ENCODE measurements at places on chromosomes 7 and 10.
A peak's percentile ranks its signal among the peaks of the same experiment; 100 is the strongest.

GRCh38 chr10:22997096-22997495, 69.2 kb downstream of the ARMC3 start:
- DNase-seq, result no peak

DNA sequence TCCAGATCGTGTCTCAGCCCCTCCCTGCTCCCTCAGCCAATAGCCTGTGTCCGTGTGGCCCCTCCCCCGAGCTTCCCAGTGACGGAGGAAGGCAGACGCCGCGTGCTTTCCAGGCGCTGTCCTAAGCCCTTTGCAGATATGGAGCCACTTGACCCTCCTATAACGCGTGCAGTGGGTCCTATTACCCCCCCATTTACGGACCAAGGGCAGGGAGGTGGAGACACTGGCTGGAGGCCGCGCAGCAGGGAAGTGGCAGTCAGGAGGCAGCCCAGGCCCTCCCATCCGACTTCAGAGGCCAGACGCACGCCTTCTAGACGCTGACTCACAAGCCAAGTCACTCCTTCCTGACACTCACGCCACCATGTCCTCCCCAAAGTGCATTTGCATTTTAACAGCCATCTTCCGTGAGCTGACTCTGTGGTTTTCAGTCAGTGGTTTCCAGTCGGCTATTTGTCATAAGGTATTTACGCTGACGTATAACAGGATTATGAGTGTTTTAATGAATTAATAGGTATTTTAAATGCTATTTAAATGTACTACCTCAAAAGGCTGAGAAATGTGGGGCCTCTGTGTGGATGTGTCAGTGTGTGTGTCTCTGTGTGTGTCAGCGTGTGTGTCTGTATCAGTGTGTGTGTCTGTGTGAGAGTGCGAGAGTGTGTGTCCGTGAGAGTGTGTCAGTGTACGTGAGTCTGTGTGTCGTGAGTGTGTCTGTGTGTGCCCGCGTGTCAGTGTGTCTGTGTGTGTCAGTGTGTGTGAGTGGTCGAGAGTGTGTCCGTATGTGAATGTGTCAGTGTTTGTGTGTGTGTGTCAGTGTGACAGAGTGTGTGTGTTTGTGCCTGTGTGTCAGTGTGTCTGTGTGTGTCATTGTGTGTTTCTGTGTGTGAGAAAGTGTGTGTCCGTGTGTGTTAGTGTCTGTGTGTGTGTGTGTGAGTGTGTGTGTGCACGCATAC, 92.0 kb upstream of the INSIG1 start:
- DNase-seq, result peak; percentile 80

GRCh38 chr7:134750083-134751062, 29.1 kb upstream of the CALD1 start:
- no peak for DNase-seq

DNA sequence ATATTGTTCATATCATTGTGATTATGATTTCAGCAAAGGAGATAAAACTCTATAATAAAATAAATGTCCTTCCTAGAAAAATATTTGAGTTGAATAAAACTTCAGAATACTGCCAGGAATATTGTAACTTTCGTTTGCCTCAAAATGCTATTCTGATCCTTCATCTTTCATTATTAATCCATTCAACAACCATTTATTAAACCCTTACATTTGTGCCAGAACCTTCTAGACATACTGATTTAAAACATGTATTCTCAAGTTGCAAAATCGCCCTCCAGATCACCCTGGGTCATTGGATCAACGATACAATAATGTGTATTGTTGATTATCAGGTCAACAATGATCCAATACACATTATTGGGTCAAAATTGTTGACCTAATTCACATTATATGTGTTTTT, 759.8 kb downstream of the CNTNAP2 start:
- peak; percentile 11 for DNase-seq

- no peak for DNase-seq
These were observed 40.5 kb downstream of the ITIH5 start for GRCh38 chr10:7626283-7626682.

DNA sequence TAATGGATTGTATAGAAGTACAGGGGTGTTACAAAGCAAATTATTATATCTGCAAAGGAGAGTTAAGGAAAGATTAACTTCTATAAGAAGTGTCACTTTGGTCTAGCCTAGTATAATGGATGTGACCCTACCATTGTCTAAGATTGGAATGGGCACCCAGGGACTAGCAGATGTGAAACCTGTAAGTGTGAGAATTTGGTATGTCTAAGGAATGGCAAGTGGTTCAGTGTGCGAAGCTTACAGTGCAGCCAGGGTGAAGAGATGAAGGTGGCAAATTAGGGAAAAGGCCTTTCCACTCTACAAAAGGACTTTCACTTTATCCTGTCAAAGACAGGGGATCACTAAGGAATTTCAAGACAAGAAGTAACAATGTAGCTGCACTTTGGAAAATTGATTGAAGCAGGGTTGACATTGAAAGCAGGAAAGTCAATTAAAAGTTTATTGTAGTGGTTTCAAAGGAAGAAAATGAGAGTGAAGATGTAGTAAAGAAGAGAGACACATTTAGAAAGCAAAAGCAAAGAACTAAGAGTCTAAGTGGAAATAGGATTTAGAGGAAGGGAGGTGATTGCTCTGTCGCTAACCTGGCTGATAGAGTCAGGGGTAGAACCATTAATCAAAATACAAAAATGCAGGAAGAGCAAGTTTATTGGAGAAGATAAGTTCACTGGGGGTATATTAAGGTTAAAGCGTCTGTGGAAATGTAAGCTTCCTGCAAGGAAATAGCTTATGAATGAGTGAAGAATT, 47.4 kb downstream of the KCND2 start:
- no peak for DNase-seq

- no peak for DNase-seq
These were observed 248.9 kb downstream of the KIAA1217 start for GRCh38 chr10:24457661-24458318.
